ENCODE measurements at places on chromosomes 3 and 15. TPM values are rescaled to one million over a fixed set of nuclear protein-coding genes. Genes with fewer than 3 reads are reported as not detected.

Gene TP53BP1
- total RNA-seq, result 103 TPM

Gene SLC24A5
- not detected for total RNA-seq

Gene NR2E3
- 1.2 TPM for total RNA-seq

Gene LAMB2
- 335 TPM for total RNA-seq

Gene LSMEM2
- total RNA-seq, result 0.38 TPM

Gene OCA2
- 1.5 TPM for total RNA-seq
